Stimulated activated CD4-positive, alpha-beta T cell treated with anti-CD3 and anti-CD28 coated beads, Interleukin-15, amount 100 ng/mL, for 1 hour (primary cell): ENCODE measurements at places on chromosomes 5 and 9.

- DNase-seq, result no peak
These were observed 62.3 kb downstream of the NR6A1 start for GRCh38 chr9:124708633-124709291.

GRCh38 chr5:98787131-98787719, 13.8 kb downstream of the RGMB start:
- DNase-seq, result no peak

GRCh38 chr5:170861917-170862766, at the start of gene RANBP17:
TSS of gene RANBP17 (plus strand) at chr5:170862018.
- DNase-seq, result no peak

DNA sequence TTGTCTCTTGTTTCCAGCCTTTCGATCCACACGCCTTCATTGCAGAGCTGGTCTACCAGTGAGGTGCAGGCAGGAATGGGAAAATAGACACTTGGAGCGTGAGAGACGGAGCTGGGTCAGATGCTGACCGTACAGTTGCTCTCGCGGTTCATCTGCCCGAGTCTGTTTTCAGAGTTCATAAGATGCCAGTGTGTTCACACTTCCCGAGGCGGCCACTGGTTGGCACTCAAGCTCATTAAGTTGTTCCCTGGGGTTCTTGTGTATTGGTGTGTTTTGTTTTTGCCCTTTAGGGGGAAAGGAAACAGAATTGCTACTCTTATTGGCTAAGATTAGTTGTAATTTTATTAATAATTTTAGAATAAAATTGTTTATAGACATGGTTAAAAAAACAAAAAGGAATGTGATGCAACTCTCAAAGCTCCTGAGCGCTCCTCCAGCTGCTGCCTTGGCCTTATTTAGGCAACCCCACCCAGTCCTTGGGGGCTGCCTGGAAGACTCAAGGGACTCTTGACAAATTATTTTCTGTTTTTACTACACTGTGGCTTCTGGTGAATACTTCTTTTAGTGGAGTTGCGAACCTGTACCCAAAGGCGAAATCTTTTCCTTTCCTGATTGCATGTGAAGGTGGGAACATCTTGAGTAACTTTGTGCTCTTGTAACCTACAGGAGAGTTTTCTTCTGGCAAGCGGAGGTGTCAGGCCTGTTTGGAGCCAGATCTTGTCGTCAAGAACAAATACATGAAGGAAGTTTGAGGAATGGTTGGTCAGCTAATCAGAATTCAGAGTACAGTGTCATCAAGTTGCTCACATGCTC, 146.1 kb downstream of the MAST4 start:
- no peak for DNase-seq
